ENCODE measurements at places on chromosomes 11 and 22.

GRCh38 chr11:86802146-86802545 is 1.8 kb downstream of the PRSS23 start:
- no peaks in the 10 kb centered on the region for H3K36me3 ChIP-seq
- H3K27me3 ChIP-seq, result no peaks in the 10 kb centered on the region
- no peaks in the 10 kb centered on the region for H3K4me1 ChIP-seq
- DNase-seq, result no peak
- H3K4me3 ChIP-seq, result no peak overlapping the region

DNA sequence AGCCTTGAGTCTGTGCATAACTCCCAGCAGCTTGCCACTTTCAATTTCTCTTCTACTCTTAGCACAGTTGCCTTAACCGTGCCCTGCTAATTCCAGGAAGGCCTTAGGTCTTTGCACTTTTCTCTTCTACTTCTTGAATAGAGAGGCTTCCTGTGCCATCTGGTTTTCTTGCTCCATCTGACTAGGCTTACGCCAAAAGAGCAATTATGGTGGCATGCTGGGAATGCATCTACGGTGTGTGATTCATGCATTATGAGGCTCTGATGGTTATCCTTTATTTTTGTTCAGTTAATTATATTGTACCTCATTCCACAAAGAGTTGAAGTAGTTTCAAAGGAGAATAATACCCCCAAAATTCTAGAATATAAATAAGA is 29.4 kb downstream of the SIK2 start:
- peaks cover 18% of the 10 kb centered on the region for H3K4me1 ChIP-seq
- DNase-seq, result no peak
- H3K4me3 ChIP-seq, result no peak overlapping the region
- H3K27me3 ChIP-seq, result no peaks in the 10 kb centered on the region
- H3K27ac ChIP-seq, result no peak overlapping the region
- H3K36me3 ChIP-seq, result no peaks in the 10 kb centered on the region

DNA sequence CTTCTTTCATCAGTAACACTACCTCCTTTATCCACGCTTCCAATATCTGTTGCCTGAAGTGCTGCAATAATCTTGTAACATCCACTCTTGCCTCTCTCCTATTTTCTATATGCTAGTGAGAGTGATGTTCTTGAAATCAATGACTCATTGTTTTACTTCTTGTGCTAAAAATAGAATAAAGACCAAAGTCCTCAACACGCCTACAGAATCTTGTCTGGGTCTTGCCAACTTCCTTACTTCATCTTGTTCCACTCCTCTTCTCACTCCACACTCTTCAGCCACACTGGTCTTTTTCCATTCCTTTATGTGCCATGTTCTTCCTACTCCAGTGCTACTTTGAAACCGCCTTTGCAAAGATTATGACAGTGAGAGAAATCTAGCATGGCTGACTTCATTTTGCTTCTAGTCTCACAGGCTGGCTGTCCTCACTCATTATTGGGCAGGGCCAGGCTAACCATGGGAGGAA is 136.4 kb downstream of the CCDC81 start:
- DNase-seq, result no peak
- H3K4me1 ChIP-seq, result no peaks in the 10 kb centered on the region
- no peak overlapping the region for H3K4me3 ChIP-seq
- no peak overlapping the region for H3K27ac ChIP-seq

DNA sequence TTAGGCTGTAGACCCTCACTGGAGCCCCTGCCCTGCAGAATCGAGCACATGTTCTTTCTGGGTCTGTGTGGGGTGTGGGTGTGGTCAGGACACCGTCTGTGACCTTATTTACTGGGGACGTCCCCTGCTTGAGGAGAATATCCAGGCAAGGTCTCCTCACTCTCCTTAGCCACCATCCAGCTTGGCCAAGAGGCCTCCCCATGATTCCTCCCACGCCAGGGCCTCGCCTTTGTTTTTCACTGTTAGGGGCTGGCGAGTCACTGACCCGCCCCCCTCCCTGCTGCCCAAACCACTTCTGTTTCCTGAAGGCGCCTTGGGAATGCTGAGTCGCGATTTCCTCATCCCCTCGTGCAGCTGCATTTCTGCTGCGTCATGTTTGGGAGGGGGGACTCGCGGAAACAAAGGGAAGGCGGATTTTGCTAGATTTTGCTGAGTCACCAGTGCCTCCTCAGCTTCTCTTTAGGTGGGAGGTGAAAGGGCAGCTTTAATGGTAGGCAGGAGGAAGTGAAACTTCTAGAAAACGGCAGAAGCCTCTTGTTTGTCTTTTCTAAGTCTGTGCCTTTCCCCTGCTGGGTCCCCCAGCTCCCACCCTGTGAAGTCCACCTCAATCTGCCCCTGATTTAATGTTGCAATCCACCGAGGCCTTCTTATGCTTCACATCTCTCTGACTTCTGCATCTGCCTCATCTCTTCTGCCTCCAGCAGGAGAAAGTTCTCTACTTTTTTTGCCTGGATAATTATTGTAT is 4.0 kb upstream of the HMOX1 start:
- no peak overlapping the region for H3K4me3 ChIP-seq
- peak overlapping the region; percentile 72 for H3K27ac ChIP-seq
- no peaks in the 10 kb centered on the region for H3K36me3 ChIP-seq

- H3K36me3 ChIP-seq, result no peaks in the 10 kb centered on the region
- peak; percentile 91 for DNase-seq
- H3K27ac ChIP-seq, result peak overlapping the region; percentile 96
- no peaks in the 10 kb centered on the region for H3K27me3 ChIP-seq
Measured at GRCh38 chr11:72222907-72223614, 1.5 kb upstream of the INPPL1 start.

DNA sequence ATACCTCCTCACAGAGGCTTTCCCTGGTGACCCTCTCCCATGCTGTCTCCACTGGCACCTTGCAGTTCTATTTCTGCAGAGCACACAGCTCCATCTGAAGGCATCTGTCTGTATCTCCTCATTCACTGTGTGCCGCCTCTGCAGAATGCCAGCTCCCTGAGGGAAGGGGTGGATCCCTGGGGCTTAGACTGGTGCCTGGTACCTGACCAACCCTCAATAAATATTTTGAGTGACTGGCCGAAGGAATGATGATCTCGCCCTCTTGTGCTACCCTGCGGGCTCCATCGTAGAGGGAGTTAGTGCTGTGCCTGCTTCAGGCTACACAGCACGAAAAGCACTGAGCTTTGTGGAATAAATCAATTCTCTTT is 1.6 kb downstream of the CBX7 start:
- H3K27me3 ChIP-seq, result no peaks in the 10 kb centered on the region
- peak overlapping the region; percentile 91 for H3K4me3 ChIP-seq
- peaks cover 28% of the 10 kb centered on the region for H3K4me1 ChIP-seq
- H3K27ac ChIP-seq, result peak overlapping the region; percentile 97
- no peak for DNase-seq

GRCh38 chr11:124887667-124888013 is 10.0 kb downstream of the ROBO4 start:
- no peak overlapping the region for H3K27ac ChIP-seq
- H3K4me1 ChIP-seq, result peaks cover 46% of the 10 kb centered on the region
- no peak overlapping the region for H3K4me3 ChIP-seq
- DNase-seq, result no peak

DNA sequence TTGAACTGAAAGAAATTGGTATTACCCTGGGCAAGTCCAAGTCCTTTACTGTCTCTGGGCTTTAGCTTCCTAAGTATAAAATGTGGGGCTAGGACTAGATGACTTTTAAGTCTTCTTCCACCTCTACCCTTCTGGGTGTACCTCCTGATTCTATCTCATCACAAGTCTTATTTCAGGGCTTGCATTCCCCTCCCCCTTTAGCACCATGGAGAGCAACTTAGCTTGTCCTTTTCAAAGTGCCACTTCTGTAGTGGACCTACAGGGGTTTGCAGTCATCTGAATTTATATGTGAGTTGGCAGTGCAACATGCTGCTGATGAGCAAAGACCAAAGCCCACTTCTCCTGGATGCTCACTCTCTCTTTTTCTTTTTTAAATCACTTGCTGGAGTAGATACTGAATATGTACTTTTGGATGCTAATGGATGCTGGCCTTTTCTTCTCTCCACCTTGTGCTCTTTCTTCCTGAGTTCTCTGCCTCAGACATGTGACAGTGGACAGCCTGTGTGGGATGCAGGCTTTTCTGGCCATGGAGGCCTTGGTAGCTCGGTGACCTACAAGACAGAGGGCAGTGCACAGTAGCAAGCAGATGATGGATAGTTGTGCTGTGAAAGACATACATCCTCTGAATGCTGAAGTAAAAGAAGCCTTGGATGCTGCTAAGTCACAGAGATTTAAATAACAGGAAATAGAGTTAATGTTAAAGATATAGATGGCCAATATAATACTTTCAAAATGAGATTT is 185.0 kb downstream of the NELL1 start:
- H3K4me1 ChIP-seq, result no peaks in the 10 kb centered on the region
- H3K27me3 ChIP-seq, result no peaks in the 10 kb centered on the region
- no peak overlapping the region for H3K4me3 ChIP-seq
- no peaks in the 10 kb centered on the region for H3K36me3 ChIP-seq
- no peak overlapping the region for H3K27ac ChIP-seq
- no peak for DNase-seq

DNA sequence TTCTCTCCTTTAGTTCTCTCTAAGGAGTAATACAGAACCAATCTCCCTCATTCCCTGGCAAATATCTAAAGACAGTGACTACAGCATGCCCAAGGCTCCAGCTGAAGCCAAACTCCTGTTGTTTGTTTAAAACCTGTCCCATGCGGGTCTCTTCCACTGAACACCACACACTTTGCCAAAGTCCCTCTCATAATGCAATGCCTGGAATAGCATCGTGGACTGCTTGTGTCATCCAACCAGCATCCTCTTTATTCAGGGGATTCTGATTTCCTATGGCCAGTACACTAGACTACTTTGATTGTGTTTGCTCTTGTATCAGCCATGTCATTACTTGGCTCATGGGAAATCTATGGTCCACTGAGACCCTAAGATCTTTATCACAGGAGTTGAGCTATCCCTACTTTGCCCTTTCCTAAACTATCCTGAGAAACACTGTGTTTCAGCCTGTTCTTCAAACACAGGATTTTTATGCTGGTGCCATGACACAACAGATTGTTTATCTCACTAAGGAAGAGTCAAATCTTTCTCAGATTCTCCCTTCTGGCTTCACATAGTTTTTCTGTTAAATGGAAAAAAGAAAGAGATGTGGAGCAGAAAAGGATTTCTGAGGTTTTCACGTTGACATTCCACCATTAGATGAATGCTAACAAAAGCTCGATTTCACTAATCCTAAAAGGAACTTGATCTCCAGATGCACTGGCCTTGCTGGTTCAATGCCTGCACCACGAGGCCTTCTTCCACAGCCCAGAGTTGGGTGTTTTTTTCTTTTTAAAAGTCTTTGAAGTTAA is 15.9 kb upstream of the IRAG1 start:
- H3K27ac ChIP-seq, result no peak overlapping the region
- DNase-seq, result no peak
- H3K4me3 ChIP-seq, result no peak overlapping the region

Data from tibial nerve (tissue), 4 donors.